GOT3 (cell line): ENCODE measurements at places on chromosomes 3 and 15.

GRCh38 chr15:98202256-98202655 lies 241.8 kb downstream of the ARRDC4 start:
- DNase-seq: no peak

DNA sequence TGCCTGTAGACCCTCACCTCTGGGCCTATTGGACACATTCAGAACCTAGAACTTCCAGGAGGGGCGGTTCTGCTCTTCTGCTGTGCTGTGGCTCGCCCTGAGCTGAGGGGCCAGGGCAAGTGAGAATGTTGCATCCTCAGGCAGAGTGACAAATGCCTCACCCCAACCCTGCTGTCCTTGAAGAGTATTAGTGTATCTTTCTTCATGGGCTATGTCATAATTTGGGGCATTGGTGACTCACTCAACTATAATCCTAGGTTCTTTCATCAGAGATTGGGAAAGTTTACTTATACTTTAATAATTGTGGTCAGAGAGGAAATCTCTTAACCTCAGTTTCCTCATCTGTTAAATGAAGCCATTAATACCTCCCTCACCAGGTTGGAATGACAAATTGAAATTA lies 143.8 kb downstream of the SV2B start:
- DNase-seq: no peak

DNA sequence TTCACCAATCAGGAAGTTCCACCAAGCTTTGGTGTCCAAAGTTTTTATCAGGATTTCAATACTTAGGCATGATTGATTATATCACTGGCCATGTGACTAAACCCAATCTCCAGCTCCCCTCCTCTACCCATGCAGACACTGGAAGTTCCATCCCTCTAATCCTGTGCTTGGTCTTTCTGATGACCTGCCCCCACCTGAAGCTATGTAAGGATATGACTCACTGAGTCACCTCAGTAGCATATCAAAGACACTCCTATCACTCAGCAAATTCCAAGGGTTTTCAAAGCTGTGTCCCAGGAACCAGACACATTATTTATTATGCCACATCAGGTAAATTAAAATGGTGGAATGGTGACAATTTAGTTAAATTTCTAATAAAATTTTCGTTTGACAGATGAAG lies 158.9 kb downstream of the TAFA4 start:
- no peak for DNase-seq

GRCh38 chr15:68183616-68184315 lies 21.4 kb downstream of the CALML4 start:
- no peak for DNase-seq

DNA sequence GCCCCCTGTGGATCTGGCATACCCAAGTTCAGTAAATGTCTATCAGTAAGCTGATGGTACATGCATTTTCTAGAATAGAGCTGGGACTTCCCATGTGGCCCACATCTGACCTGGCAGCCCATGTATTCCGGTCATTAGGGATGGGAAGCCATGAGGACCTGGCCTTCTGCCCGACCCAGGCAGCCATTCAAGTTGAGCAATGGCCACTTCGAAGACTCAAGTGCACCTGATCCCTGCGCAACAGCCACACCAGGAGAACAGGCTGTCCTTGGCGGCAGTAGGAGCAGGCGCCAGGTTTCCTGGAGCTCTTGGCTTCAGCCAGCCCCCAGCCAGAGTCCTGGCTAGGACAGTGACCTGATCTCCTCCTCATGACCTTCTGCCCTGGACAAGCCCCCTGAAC lies 14.6 kb downstream of the HEMK1 start:
- DNase-seq: no peak

- DNase-seq: no peak
Observed at GRCh38 chr3:46660003-46660402, 33.5 kb downstream of the ALS2CL start.

DNA sequence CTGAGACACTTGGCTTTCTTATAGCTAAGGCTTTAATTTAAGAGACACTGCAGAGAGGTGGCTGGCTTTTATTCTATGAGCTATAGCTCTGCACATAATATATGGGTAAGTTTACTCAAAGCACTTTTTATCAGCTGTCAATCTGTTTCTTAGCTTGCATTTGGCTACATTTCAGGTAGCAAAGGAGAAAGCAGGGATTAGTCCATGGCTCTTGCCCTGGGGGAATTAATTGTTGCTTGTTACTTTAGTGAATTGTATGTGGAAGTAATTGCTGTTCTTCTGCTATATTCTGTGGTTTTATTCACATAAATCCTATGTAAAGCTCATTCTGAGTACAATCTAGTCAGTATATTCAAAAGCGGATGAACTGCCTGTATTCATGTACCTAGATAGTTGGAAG lies 14.4 kb upstream of the CCDC39 start:
- DNase-seq: no peak

GRCh38 chr15:72751751-72752455 lies 31.7 kb downstream of the ADPGK start:
- DNase-seq: no peak

- no peak for DNase-seq
Observed at GRCh38 chr3:45440562-45440961, 52.2 kb downstream of the LARS2 start.

DNA sequence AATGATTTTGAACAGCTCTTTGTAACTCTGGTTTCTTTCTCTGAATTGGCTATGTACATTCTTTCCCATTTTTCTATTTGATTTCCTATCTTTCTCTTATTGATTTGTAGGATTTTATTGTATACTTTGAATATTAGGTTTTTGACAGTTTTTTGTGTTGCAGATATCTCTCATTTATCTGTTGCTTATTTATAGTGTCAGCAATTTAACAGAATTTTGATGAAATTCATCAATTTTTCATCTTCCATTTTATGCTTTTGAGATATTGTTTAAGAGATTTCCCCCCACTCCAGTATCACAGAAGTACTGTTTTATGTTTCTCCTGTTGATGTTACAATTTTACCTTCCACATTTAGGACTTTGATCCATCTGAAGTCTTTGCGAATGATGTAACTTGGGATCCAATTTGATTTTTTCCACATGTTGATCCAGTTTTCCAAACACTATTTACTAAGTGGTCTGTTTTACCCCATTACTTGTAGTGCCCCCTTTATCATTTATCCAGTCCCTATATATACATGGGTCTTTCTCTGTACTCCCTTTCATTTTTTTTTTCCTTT lies 46.1 kb downstream of the XYLB start:
- DNase-seq: no peak

DNA sequence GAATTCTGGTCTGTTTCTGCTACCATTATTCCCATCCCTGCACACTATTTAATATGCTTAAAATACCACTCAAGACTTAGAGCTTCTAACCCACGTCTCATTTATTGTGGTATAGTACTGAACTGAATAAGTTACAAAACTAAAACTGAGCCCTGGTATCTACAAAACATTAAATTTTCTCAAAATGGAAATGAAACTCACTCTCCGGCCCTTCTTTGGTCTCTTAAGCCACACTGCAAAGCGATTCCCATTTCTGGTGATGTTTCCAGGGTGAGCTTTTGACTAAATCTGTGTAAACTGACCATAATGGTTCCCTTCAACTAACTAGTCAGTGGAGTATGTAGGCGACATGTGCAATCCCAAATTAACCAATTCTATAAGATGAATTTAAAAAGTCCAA lies 18.6 kb downstream of the KPNA4 start:
- no peak for DNase-seq

GRCh38 chr3:12590096-12590495 lies 33.2 kb downstream of the MKRN2 start:
- DNase-seq: no peak

GRCh38 chr15:36879568-36880222 lies 220.7 kb downstream of the MEIS2 start:
- DNase-seq: no peak

GRCh38 chr15:92112711-92113110 lies 259.2 kb downstream of the SLCO3A1 start:
- no peak for DNase-seq

DNA sequence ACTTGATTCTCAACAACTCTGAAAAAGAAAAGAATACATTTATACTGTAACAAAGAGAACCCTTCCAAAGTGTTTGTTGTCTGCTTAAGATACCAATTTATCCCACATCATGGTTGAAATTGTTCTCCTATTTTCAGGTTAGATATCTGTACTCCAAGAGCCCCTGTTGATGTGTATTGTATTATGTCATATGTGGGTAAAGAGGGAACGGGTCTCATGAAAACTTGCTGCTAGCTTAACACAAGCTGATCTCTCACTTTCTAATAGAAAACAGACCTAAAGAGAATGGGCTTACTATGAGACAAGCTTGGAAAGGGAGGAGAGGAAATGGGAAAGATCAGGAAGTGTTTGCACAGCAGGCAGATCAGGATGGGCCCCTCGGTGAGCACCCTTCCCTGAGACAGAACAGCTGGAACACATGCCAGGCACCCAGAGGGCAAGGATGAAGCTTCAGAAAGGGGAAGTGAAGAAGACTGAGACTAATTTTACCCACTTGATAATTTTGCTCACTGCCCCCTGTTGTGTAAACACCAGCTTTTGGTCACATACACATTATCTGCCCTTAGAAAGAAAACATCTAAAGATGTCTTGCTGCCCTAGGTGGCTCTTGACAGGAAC lies 747.9 kb upstream of the CCDC54 start:
- no peak for DNase-seq

DNA sequence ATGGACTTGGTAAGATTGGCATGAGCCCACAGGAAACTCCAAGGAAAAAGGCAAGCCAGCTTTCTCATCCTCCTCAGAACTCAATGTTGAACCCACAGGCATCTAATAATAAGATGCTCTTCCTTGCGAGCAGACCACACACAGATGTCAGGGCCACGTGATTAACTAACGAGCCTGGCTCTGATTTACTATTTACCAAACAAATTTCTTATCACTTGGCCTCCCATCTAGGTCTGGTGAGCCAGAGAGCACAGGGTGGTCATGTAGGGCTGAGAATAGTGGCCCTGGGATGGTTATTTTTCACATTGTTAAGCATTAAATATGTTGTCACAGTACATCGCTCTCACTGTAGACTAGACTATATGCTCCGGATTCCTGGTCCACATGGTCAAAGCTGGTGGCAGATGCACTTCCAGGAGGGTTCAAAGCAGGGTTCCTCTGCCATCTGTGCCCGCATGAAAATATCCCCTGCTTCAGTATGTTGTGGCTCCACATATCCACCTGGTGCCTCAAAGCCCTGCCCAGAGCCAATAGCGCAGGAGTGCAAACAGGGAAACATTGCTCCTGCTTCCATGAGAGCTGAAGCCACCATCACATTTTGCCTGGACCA lies 472.5 kb upstream of the WNT5A start:
- no peak for DNase-seq

- DNase-seq: no peak
Observed at GRCh38 chr3:52030714-52031310, 25.6 kb downstream of the DUSP7 start.

- no peak for DNase-seq
Observed at GRCh38 chr15:60469893-60470641, 8.9 kb downstream of the ICE2 start.

GRCh38 chr3:136197159-136197793 lies 1.1 kb upstream of the MSL2 start:
- DNase-seq: no peak

DNA sequence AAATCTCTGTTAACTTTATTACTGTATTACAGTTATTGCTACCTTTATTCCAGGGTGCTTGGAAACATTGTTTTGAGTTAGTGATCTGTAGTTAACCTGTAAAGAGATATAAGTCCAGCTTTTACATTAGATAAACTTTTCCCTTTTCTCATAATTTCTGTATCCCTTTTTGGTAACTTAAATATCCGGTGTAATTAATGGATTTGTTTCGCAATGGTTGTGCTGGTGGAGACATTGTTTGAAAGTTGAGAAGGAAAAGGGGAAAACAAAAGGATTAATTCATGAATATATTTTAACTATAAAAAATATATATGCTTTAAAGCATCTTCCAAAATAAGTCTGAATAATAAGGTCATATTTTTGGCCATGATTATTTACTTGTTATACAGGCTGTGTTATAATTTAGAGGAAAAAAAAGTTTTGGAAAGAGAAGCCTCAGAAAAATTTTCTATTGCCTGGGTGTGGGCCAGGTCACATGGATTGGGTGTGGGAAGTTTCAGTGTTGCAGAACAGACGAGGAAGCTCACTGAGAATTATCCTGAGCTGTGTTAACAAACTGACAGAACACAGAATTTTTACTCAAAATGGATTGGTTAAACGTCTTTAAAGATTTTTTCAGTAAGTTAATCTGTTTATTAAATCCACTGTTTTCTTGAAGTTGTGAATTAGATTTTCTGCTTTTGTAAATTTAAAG lies 27.7 kb upstream of the IL20RB start:
- no peak for DNase-seq

DNA sequence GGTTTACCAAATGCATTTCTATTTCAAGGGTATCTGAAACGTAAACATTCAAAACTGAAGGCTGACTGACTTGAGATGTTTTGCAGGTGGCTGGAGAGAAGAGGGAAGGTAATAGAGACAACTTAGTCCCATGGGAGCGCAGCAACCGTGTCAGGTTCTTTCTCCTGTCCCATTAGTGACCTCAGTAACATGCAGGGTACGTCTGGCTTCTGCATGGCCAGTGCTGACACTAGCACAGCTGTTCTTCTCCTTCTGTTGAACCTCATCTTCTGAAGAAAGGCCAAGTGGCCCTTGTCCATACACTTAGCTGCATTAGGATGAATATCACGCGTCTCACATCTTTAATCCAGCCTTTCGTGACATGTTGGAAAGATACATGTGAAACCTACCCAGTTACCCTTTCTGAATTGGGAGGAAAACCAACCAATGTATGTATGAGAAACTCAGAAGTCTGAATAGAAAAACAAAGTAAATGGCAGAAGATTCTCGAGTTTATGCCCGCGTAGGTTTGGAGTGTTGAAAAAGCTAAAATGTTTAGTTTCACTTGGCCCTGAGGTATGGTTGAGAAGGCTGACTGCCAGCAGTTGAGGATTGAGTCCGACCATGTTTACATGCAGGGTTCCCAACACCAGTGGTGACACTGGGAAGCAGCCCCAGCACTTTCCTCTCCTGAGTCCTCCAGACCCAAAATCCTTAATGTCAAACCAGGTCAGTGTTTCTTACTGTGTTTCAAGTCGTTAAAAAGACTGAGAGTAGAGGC lies 10.3 kb downstream of the NCBP2 start:
- no peak for DNase-seq

GRCh38 chr3:37907906-37908305 lies 46.2 kb downstream of the CTDSPL start:
- DNase-seq: no peak

DNA sequence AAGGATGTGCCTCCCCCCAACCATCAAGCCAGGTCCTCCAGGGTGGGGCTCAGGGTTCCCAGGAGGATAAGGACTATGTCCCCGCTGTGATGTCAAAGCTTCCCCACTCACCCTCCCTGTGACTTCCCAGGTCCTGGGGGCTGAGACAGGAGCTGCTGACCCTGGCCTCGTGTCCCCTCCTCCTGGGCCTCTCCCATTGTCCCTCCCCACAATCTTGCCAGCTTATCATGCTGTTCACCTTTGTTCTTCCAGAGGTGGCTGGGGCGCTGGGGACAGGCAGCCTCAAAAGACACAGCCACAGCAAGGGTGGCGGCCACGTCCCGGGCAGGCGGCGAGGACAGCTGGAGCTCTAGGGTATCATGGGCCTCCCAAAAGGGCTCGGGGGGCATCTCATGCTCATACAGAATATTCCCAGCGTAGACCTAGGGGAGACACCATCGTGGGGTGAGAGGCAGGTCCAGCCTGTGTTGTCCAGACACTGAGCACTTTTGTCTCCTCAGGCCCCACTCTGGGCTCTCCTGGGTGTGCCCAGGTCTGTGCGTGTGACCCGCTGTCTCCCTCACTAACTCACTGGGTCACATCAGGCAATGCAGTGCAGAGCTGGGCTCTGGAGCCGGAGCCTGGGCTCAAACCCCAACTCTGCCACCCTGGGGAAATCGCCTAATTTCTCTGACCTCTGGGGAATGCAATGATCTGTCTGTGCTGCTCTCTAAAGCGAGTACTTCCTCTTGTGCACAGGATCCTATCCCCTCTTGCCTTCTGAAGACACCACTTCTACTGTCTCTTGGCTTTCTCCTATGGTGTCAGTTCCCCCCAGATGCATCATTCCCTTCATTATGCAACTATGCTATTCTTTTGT lies 30.0 kb downstream of the SNX33 start:
- no peak for DNase-seq
